ENCODE measurements at places on chromosomes 2 and 18.

- no peak for DNase-seq
Measured at GRCh38 chr18:6593142-6593885, 136.2 kb upstream of the ARHGAP28 start.

- DNase-seq = no peak
Measured at GRCh38 chr2:43473767-43474166, 122.1 kb downstream of the THADA start.

- no peak for DNase-seq
Measured at GRCh38 chr18:13538630-13539029, 187.7 kb downstream of the FAM210A start.

GRCh38 chr18:805008-805754, 6.9 kb downstream of the YES1 start:
- no peak for DNase-seq

DNA sequence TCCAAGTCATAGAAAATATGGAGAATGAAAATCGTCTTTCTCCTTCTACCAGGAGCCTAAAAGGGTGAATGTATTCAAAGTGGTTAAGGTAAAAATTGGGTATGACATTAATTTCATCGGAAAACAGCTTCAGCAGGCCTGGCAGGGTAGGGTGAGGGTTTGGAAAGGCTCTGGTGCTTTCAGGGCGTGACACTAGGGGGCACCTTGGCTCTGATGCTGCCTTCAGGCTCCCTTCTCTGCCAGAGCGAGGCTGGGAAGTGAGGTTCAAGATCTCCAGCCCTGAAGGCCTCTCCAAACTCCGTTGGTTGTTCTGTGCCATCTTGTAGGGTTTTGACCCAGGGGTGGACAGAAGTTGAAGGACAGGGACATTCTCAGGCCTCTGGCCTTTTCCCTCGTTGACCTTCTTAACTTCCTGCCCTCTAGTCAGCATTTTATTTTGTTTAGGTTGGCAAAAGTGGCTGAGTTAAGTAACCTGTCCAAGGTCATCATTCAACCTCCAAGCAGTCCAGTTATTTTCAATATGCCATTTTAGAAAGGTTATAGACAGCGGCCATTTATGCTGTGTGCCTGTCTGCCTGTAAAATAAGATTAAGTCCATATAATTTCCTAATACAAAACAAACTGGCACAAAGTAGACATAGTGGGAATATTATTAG, 40.3 kb downstream of the EML6 start:
- no peak for DNase-seq

DNA sequence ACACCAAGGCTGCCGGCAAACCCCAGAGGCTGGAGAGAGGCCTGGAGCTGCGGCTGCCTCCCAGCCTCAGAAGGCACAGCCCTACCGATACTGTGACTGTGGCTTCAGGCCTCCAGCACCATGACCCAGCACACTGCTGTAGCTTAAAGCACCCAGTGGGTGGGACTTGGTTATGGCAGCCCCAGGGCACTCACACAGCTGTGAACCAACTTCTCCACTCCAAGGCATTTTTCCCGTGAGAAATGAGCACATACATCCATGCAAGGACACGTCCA, 199.5 kb downstream of the NDUFA10 start:
- DNase-seq = no peak

DNA sequence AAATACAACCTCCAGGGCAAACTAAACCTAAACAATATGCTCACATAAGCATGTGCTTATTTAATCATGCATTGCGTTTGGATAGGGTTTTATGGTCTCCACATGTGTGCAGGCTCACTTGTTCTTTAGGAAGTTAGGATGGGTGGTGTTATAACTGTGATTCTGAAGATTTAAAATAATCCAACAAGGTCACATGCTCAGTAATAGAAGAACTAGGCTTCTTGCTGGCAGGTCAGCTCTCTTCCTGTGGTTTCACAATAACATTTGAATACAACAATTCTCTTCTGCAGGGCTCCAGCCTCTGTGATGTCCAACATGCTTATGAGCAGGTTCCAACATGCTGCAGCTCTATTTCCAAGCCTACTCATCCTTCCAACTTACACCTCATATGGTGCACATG, 84.0 kb downstream of the MYL12B start:
- DNase-seq = no peak

- no peak for DNase-seq
Measured at GRCh38 chr18:42339372-42339771, 384.3 kb downstream of the PIK3C3 start.

- no peak for DNase-seq
Measured at GRCh38 chr2:43406651-43407279, 180.4 kb upstream of the ZFP36L2 start.

DNA sequence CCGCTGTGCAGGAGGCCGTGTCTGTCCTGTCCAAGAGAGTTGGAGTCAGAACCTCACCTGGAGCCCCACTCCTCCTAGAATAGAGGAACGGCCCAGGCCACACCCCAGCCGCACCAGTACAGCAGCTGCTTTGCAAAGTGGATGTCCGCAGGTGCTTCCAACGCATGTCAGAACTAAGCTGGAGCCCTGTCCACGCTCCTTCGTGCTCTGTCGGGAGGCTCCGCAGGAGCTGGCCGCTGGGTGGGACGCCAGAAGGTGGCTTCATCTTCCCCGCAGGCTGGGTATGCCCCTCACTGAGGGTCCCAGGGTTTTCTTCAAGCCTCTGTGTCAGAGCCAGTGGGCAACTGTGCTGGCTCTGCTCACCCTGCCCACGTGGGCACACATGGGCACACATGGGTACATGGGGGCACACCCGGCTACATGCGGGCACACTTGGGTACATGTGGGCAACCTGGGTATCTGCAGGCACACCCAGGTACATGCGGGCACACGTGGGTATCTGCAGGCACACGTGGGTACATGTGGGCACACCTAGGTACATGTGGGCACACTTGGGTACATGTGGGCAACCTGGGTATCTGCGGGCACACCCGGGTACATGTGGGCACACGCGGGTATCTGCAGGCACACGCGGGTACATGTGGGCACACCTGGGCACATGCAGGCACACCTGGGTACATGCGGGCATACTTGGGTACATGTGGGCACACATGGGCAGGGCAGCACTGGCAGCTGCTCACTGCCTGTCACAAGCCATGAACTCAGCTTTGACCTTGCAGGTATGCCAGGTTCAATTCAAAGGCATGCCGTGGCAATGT, 67.1 kb upstream of the CTDP1 start:
- DNase-seq = no peak

DNA sequence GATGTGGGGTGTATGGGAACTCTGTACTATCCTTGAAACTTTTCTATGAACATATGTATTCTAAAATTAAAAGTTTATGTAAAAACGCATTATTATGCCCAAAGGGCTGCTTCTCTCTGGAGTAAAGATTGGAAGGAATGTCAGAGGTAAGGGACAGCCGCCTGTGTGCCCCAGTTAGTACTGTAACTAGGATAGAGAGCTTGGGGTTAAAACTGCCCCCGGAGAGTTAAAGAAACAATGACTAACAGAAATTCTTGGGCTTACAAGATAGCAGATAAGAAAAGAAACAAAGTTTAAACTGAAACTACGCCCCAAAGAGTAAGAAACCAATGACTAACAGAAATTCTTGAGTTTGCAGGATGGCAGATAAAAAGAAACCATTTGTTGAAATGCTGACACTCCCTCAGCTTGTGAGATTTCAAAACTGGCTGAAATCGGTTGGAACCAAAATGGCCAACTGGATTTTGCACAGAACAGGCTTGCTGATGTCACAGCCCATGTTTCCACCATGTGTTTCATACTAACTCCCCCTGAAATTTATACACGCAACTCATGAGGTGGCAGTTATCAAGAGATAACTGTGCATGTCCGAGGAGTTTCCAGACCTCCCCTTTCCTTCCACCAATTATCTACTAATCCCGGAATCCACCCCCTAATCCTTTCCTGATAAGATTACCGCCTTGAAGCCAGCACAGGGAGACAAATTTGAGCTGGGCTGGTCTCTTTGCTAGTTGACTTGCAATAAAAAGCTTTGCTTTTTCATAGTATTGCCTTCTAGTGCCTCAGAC, 8.7 kb upstream of the TXNDC2 start:
- peak; percentile 66 for DNase-seq

DNA sequence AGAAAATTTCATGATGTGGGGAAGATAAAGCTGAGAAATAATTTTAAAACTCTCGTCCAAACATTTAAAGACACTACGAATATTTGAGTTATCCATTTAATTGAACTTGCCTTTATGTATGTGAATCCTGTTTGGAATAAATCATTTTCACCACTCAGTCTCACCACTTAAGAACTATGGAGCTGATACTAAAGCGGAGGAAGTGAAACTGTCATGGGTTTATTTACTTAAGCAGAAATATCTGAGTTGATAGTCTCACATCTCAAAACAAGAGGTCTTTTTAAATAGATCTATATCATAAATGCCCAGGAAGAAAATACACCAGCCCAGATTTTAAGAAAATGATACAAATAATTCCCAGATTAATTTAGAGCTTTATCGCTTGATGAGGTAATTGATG, 532.4 kb downstream of the ZNF804A start:
- no peak for DNase-seq

DNA sequence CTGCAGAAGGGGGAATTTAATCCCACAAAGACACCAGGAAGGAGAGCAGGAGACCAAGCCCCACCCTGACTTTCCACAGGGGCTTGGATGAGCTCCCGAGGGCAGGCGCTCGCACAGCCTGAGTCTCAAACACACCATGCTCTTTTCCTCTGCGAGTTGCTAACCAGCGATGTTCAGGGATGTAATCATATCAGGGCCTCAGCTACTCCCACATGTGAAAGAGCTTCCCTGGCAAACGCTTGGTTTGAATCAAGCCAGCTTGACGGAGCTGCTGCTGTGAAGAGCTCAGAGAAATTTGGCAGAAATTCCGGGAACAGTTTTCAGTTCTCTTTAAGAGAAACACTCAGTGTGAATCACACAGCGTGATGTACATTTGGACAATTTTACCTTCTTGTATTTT, 385.8 kb downstream of the GALR1 start:
- no peak for DNase-seq

- DNase-seq = no peak
Measured at GRCh38 chr2:207071820-207072219, 93.9 kb downstream of the KLF7 start.

DNA sequence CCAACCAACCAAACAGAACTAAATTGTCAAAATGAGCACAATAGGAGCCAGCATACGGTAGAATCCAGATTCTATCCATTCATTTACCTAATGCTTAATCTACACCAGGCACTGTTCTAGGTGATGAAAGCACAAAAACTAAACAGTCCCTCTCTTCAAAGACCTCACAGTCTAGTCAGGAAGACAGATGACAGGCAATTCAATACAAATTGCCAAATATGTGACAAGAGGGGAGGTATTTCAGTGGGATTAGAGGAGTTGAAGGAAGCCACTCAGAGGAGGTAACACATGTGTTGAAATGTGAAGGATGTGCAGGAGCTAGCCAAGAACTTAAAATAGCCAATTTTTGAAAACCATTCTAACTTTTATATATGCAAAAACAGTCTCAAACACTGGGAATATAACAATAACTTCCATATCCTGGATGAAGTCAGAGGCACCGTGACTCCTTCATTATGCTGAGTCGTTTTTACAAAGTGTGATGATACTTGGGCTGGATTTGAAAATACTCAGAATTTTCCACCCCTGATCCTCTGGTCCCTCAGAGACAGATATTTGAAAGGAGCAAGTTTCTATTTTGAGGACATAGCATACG, 204.9 kb downstream of the PID1 start:
- DNase-seq = no peak

GRCh38 chr2:219997341-219997851, 370.0 kb downstream of the SLC4A3 start:
- no peak for DNase-seq

- DNase-seq = no peak
Measured at GRCh38 chr18:58196881-58197872, 153.2 kb downstream of the NEDD4L start.

- DNase-seq = no peak
Measured at GRCh38 chr2:229713371-229714079, 830 bp downstream of the DNER start.

DNA sequence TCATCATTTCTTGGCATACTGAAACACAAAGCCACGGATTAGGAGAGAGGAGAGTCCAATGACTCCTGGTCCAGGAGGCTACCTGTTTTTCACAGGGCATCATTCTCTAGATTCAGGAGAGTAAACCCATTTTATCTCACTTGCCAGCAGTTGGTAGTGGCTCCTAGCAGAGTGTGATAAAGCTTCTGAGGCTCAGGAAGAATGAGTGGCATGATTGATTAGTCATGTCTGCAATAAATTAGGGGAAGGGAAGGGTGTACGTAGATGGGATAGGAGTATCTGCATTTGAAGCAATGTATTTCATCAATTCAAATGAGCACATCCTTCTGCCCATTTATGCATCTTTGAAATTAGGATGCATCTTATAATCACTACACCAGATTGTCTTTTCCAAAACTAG, 31.1 kb upstream of the PNO1 start:
- no peak for DNase-seq

GRCh38 chr2:160362541-160362940, 131.1 kb downstream of the RBMS1 start:
- no peak for DNase-seq

- DNase-seq = no peak
Measured at GRCh38 chr2:144654523-144654922, 134.6 kb upstream of the ZEB2 start.

GRCh38 chr18:54734059-54734458, 94.2 kb upstream of the RAB27B start:
- peak; percentile 72 for DNase-seq
